ENCODE measurements at places on chromosomes 12 and 14.
A peak's percentile ranks its signal among the peaks of the same experiment; 100 is the strongest.

GRCh38 chr12:12661086-12661856, 34.7 kb downstream of the GPR19 start:
- no peak for DNase-seq

DNA sequence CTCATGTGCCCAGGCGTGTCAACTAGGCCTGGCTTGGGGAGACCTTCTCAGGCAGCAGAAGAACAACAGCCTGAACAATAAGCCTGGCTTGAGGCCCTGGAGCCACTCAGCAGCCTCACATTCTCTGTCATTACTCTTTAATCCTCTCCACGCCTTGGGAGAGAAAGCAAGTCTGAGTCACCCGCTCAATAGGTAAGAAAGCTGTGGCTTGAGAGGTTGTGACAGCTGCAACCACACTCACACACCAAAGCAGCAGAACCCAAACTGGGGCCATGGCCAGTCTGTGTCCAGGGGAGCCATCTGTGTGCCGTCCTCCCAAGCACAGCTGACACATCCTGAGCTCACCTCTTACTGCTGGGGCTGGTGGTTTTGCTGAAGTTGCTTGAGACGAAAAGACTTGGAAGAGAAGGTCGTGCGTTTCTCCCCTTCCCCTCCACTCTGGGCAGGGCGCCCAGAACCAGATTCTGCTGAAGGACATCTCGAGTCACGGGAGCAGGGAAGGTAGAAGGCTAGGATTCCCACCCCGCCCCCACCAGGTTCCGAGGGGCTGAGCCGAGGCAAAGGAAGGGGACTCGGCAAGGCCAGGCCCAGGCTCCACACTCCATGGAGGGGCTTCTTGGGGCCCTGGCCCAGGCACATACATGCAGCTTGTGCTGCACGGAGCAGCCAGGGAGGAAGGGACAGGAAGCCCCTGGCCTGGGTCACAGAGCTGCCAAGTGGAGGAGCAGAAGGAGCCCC, 5.5 kb downstream of the TMEM63C start:
- DNase-seq: no peak

- DNase-seq: no peak
Measured at GRCh38 chr12:92648242-92649031, 54.4 kb upstream of the PLEKHG7 start.

DNA sequence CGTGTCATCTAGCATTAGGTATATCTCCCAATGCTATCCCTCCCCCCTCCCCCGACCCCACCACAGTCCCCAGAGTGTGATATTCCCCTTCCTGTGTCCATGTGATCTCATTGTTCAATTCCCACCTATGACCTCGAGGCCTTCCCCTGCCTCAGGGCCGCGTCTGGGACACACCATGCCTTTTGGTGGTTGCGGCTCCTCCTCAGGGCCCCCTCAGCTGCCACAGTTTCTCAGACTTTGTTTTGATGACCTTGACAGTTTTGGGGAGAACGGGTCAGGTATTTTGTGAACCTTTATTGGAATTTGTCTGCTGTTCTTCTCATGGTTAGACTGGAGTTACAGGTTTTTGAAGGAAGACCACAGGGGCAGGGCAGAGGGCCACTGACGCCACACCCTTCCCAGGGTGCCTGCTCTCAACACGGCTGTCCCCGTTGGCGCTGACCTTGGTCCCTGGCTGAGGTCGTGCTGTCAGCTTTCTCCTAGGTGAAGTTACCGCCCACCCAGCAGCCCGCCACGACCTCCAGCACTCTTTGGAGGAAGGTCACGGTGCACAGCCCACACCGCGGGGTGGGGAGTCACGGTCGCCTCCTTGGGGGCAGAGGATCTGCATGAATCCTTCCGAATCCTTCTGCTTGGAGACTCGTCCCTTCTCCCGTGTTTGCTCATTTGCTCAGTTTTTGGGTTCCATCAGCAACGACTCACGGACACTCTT, 130.5 kb downstream of the KIF26A start:
- no peak for DNase-seq

DNA sequence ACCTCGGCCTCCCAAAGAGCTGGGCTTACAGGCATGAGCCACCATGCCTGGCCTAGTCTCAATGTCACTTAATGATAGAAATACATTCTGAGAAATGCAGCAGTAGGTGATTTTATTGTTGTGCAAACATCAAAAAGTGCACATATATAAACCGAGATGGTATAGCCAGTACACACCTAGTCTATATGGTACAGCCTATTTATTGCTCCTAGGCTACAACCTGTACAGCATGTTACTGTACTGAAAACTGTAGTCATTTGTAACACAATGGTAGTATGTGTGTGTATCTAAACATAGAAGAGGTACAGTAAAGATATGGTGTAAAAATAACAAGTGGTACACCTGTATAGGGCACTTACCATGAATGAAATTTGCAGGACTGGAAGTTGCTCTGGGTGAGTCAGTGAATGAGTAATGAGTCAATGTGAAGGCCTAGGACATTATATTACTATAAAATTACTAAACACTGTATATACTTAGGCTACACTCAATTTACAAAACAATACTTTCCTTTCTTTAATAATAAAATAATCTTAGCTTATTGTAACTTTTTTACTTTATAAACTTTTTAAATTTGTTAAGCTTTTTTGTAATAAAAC, 166.7 kb upstream of the SYT1 start:
- no peak for DNase-seq

DNA sequence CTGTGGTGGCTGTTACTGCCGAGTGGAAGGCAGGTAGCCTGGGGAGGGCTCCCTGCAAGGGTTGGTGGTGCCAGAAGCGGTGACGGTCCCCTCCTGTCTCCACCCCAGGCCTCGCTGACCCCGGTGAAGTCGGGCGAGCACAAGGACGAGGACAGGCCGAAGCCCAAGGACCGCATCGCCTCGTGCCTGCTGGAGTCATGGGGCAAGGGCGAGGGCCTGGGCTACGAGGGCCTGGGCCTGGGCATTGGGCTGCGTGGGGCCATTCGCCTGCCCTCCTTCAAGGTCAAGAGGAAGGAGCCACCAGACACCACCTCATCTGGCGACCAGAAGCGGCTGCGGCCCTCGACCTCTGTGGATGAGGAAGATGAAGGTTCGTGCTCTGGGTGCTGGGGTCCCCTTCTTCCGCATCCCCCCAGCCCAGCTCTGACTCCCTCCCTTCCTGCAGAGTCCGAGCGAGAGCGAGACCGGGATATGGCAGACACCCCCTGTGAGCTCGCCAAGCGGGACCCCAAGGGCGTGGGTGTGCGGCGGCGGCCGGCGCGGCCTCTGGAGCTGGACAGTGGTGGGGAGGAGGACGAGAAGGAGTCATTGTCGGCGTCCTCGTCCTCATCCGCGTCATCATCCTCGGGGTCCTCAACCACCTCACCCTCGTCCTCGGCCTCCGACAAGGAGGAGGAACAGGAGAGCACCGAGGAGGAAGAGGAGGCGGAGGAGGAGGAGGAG, 13.3 kb downstream of the SETD1B start:
- no peak for DNase-seq

GRCh38 chr14:40416565-40416964, 984.3 kb upstream of the FBXO33 start:
- DNase-seq: no peak

DNA sequence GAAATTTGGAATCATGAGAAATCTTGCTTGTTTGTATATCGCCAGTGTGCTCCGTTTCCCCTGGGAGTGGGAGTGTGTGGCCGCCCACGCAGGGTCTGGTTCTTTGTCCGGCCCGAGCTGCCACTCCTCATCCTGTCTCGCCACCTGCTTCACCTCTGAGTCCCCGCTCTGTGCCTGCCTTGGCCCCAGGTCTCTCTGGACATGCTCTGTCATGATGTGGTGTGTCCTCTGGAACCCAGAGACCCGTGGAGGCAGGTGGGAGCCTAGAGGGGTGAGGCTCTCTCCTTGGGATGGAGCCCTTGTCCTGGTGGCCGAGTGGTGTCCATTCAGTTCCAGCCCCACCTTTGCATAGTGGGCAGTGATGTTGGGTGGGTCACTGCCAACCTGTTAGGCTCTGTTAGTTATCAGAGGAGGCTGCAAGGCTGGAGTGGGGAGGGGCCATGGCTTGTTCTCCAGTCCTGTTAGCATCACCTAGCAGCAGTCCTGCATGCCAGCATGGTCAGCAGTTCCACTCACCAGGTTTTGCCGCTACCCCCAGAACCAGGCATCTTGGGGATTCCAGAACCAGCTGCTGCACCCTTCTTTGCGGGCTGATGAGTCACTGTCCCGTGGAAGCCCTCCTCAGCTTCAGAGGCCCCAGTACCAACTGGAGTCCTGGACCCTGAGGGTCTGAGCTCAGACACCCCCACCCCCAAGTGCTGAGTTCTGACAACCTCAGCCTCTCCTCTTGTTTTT, 76.5 kb downstream of the EP400 start:
- no peak for DNase-seq

- no peak for DNase-seq
Measured at GRCh38 chr14:102258136-102258535, 46.8 kb downstream of the MOK start.

DNA sequence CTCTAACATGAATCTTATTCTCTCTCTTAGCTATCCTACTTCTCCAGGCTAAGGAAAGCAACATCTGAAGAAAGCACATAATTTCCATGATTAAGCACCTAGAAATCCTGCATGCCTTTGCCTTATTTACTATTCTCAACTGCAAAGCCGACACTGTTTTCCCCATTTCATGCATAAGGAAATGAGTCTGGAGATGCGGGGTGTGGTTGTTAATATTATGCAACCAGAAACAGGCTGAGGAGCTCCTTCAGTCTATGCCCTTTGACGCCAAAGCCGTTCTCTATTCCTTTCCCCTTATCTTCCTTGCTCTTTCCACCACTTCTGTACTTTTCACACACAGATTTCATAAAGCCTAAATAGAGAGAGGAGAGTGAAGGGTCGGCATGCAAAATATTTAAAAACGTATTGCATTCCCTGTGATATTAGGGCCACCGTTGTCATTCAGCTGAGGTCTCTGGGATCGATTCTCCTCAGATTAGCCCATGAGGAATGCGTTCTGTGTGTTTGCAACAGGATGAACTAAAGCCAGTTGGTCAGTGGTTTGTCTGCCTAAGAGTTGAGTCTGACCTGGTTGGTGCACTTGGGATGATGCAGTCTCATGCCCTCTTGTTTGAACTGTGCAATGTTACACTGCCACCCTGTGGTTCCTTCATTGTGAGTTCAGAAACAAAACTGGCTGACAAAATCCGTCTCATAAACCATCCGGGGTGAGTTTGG, 53.1 kb upstream of the PLEKHG7 start:
- DNase-seq: peak; percentile 46

- DNase-seq: no peak
Measured at GRCh38 chr14:46322730-46323403, 328.7 kb downstream of the RPL10L start.

GRCh38 chr14:62501021-62501750, 544.1 kb downstream of the KCNH5 start:
- no peak for DNase-seq

DNA sequence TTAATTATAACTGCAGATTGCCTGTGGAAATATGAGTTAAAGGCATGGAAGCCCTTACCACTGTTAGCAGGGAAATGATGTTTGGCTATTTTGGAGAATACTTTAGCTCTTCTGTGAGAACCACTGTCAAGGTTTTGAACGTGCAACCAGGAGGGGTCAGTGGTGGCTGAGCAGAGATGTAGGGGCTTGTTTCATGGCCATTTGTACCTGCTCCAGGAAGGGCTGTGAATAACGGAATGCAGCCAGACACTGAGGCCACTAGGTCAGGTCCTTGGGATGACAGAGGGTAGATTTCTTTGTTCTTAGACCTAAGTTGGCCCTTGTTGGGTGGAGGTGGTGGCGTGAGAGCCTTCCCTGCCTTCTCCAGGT, 8.3 kb downstream of the TRAF3 start:
- DNase-seq: no peak

DNA sequence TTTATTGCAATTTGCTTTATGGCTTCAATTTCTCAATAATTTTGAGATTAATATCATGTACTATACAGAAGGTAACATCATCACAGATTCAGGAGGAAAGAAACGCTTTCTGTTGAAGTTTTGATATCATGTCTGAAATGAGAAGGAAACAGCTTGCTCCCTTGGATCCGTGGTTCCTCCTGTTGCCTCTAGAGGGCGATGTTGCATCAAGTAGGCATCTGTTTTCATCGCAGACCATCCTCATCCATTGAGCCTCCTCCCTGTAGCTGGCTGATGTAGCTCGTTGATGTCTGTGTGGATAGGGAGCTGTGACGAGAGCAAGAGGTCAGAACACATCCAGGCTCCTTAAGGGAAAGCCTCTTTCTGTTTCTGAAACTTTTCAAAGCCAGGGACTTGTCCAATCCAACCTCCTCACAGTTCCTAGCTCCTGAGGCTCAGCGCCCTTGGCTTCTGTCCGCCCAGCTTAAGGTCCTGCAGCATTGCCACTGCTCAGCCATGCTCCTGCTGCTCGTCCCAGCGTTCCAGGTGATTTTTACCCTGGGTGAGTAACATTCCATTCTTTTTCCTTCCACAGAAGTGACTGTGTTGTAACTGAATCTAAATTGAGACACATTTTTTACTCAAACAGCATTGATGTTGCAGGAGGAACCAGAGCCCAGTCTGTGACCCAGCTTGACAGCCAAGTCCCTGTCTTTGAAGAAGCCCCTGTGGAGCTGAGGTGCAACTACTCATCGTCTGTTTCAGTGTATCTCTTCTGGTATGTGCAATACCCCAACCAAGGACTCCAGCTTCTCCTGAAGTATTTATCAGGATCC, 304.8 kb upstream of the OR4E1 start:
- peak; percentile 55 for DNase-seq

GRCh38 chr12:56804684-56805083, 41.6 kb downstream of the HSD17B6 start:
- DNase-seq: no peak

DNA sequence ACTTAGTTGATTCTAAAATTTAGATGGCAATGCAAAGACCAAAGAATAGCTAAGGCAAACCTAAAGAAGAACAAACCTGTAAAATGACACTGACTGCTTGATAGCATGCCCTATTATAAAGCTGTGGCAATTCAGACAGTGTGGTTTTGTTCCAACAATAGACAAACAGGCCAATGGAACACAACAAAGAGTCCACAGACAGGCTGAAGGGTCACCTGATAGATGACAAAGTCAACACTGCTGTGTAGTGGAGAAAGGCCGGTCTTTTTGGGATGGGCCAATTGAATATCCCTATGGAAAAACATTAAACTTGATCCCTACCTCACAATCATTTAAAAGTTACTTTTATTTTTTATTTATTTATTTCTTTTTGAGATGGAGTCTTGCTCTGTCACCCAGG, 33.8 kb upstream of the SLC25A3 start:
- DNase-seq: no peak

GRCh38 chr14:23725980-23726710, 90.0 kb downstream of the DHRS2 start:
- no peak for DNase-seq

DNA sequence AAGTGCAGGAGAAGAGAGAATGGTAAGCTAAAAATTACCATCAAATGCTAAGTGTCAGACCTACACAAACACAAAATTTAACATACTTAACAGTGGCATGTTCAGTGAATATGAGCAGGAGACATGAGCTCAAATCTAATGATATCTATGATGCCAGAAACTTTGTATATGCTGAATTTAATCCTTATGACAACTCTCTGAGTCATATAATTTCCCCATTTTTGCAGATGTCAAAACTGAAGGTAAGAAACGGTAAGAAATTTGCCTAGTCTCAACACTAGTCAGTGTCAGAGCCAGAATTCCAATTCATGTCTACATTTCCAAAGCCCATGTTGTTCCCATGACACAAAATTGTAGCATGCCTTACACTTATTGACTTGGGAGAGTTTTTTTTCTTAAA, 375.8 kb downstream of the APAF1 start:
- DNase-seq: no peak

Measured in activated naive CD4-positive, alpha-beta T cell treated with anti-CD3 and anti-CD28 coated beads, Interleukin-2, amount 50 U/mL, for 16 hours (primary cell).